ENCODE measurements at places on chromosomes 4 and X.

DNA sequence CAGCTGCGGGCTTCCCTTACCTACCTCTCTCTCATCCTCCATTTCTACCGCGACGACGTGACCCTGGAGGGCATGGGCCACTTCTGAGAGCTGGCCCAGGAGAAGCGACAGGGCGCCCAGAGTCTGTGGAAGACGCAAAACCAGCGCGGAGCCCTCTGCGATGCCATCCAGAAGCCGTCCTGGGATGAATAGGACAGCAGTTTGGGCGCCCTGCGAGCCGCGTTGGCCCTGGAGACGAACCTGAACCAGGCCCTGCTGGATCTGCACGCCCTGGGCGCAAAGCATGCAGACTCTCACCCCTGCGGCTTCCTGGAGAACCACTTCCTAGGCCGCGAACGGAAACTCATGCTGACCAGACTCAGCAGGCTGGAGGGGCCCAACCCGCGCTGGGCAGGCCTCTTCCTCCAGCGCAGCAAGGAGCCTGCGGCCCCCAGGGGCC lies 52.7 kb upstream of the TMPRSS11F start:
- no peak overlapping the region for H3K27ac ChIP-seq
- no peaks in the 10 kb centered on the region for H3K36me3 ChIP-seq
- DNase-seq: no peak
- peaks cover 9% of the 10 kb centered on the region for H3K27me3 ChIP-seq
- no peaks in the 10 kb centered on the region for H3K4me1 ChIP-seq

- H3K27me3 ChIP-seq: no peaks in the 10 kb centered on the region
- DNase-seq: no peak
- H3K4me1 ChIP-seq: peaks cover 37% of the 10 kb centered on the region
- H3K4me3 ChIP-seq: peak overlapping the region; percentile 78
- no peaks in the 10 kb centered on the region for H3K36me3 ChIP-seq
Measured at GRCh38 chrX:71095033-71095432, 618 bp upstream of the FOXO4 start.

DNA sequence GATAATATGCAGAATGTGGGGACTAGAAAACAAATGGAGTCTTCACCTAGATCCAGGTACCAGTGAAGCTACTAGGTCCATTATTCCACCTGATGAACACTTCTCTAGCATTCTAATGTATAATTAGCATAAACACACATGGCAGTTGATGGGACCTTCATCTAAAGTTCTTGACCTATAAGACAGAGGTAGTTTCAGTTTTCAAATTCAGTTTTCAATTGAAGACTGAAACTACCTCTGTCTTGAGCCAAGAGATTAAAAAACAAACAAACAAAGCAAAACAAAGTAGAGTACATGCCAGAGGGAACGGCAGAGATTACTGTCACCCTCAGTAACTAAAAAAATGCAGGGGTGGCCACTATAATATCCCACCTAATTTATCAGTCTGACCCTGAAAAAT lies 199.9 kb upstream of the NEIL3 start:
- H3K4me1 ChIP-seq: no peaks in the 10 kb centered on the region
- no peak overlapping the region for H3K4me3 ChIP-seq

DNA sequence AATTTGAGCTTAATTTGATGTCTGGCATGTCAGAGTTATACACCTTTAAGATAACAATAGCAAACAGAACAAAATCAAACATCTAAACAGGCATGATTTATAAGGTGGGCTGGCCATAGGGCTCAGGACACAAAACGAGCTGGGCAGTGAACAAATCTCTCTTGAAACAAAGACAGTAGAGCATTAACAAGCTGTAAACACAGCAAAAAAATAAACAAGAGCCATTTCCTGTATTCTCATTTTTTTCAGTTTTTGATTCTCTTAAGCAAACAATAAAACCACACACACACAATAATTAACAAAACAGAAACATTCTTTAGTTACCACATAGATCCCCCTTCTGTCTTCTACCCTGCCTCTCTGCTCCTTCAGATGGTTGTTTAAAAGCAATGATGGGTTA lies 68.3 kb upstream of the TMEM150C start:
- no peak overlapping the region for H3K27ac ChIP-seq
- no peaks in the 10 kb centered on the region for H3K4me1 ChIP-seq
- H3K4me3 ChIP-seq: no peak overlapping the region
- H3K27me3 ChIP-seq: no peaks in the 10 kb centered on the region

DNA sequence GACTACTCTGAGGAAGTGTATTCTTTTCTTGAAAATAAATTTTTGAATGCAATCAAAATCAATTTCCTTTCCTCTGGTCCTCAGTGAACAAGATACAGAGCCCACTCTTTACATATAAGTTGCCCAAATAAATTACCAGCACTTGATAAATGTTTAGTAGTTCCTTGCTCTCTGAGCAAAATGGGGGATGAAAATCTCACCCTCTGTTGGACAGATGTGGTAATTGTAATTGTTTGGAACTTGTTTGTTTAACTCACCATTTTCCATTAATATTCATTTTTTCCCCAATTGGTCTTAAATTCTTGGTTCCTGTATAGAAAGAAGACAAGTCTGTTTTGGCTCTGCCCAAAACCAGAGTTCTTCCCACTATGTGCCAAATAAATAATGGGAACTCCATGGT lies 146.3 kb downstream of the LDB2 start:
- H3K36me3 ChIP-seq: no peaks in the 10 kb centered on the region
- no peak overlapping the region for H3K4me3 ChIP-seq
- no peak overlapping the region for H3K27ac ChIP-seq
- H3K27me3 ChIP-seq: no peaks in the 10 kb centered on the region

- no peaks in the 10 kb centered on the region for H3K36me3 ChIP-seq
- no peak overlapping the region for H3K4me3 ChIP-seq
- DNase-seq: no peak
- no peaks in the 10 kb centered on the region for H3K4me1 ChIP-seq
Measured at GRCh38 chrX:133215017-133215416, 3.1 kb downstream of the TFDP3 start.

GRCh38 chr4:128225148-128225547 lies 62.5 kb downstream of the PGRMC2 start:
- DNase-seq: no peak
- H3K36me3 ChIP-seq: no peaks in the 10 kb centered on the region
- no peak overlapping the region for H3K27ac ChIP-seq
- H3K4me1 ChIP-seq: no peaks in the 10 kb centered on the region
- no peak overlapping the region for H3K4me3 ChIP-seq

GRCh38 chrX:123324625-123325024 lies 140.5 kb downstream of the GRIA3 start:
- H3K27ac ChIP-seq: no peak overlapping the region
- DNase-seq: no peak
- H3K36me3 ChIP-seq: no peaks in the 10 kb centered on the region
- no peaks in the 10 kb centered on the region for H3K27me3 ChIP-seq

DNA sequence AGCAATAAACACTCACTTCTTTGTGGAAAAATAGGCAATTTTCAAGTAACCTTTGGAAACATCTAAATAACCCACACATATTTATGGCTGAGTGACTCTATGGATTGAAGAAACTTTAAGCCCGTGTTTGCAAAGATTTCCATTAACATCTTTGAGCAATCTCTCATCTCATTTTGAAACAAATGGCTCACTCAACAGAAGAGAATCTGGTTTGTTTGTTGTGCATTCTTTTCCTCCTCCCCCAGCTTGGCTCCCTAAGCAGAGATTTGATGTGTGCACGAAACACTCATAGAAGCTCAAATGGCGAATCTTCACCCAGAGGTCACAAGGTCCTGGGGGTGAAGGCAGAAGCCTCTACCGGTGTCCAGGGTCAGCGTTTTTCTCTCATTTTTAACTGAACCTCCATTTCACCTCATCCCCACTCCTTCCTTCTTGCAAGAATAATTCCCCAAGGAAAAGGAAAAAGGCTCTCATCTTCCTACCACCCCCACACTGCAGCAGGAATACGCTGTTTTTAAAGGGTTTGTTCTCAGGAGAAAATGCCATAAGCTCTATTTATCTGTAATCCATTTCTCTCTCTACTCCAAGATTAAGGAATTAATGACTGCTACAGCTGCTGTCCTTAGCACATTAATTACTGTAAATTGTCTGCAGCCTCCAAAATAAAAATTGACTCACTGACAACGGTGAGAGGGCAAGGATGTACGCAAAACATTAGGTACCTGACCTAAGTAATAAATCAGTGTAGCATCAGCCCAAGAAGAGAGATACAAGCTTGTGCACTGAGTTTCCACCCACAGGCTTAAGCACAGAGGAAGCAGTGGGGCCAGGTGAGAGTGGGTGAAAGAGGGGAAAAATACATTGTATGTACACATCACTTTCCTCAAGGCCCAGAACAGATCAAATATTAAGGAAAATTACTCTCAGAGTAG lies 307.6 kb upstream of the NOCT start:
- H3K36me3 ChIP-seq: no peaks in the 10 kb centered on the region
- H3K27me3 ChIP-seq: no peaks in the 10 kb centered on the region
- H3K4me3 ChIP-seq: no peak overlapping the region
- no peak overlapping the region for H3K27ac ChIP-seq
- DNase-seq: no peak

DNA sequence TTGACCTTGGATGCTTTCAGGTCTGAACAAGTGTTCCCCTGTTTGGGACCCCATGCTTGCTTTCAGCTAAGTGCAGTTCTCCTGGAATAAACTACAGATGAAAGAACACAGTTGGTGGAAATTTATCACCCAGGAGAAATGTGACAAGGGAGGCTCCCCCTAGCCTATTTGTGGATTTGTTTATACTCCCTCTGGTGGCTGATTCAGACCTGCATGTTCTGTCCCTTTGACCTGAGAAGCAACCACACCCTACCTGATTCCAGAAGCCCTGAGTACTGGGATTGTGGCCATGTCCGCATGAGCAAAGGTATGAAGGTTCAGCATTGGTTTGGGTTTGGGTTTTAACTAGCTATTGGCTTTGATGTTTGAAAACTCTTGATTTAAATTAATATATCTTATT lies 440.9 kb downstream of the MID1IP1 start:
- no peak for DNase-seq
- H3K27ac ChIP-seq: no peak overlapping the region
- H3K4me1 ChIP-seq: no peaks in the 10 kb centered on the region
- no peak overlapping the region for H3K4me3 ChIP-seq

GRCh38 chrX:124895947-124896346 lies 423.7 kb upstream of the TEX13C start:
- H3K27me3 ChIP-seq: no peaks in the 10 kb centered on the region
- H3K4me3 ChIP-seq: no peak overlapping the region
- H3K36me3 ChIP-seq: no peaks in the 10 kb centered on the region
- H3K27ac ChIP-seq: no peak overlapping the region

GRCh38 chr4:98514741-98515469 lies 143.5 kb downstream of the TSPAN5 start:
- H3K4me3 ChIP-seq: no peak overlapping the region
- H3K27ac ChIP-seq: no peak overlapping the region
- H3K27me3 ChIP-seq: no peaks in the 10 kb centered on the region
- H3K4me1 ChIP-seq: peaks cover 14% of the 10 kb centered on the region
- H3K36me3 ChIP-seq: no peaks in the 10 kb centered on the region

- no peak overlapping the region for H3K4me3 ChIP-seq
- no peaks in the 10 kb centered on the region for H3K27me3 ChIP-seq
- no peak overlapping the region for H3K27ac ChIP-seq
- H3K36me3 ChIP-seq: no peaks in the 10 kb centered on the region
- H3K4me1 ChIP-seq: peaks cover 10% of the 10 kb centered on the region
Measured at GRCh38 chr4:6421397-6421796, 51.0 kb downstream of the PPP2R2C start.

DNA sequence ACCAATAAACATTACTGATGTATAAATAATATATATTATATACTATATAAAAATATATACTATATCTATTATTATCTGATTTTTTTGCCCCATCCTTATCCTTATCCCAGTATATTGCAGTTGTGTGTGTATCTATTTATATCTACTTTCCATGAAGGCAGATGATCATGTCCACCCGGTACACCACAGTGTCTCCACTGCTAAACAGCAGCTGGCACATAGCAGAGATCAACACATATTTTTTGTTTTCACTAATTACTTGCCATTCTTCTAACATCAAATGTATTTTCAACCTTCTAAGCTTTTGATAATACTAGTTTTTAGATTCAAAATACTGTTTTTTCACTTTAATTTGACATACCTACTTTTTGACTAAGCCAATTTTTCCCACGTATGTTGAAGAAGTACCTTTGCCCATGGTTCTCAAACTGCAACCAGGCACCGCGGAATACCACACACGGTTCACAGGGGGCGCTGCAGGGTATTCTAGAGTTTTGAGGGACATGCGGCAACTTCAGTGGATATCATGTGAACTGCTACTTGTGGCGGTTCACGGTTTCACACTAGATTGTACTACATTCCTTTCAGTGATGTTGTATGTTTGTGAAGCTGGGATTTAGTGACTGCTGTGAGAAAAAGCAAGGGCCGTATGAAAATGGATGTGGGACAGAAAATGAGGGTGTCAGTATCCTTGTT lies 182.5 kb upstream of the NPY2R start:
- H3K27ac ChIP-seq: no peak overlapping the region
- H3K27me3 ChIP-seq: no peaks in the 10 kb centered on the region
- no peak for DNase-seq
- H3K4me3 ChIP-seq: no peak overlapping the region
- no peaks in the 10 kb centered on the region for H3K36me3 ChIP-seq
